AG10803 (cell line): ENCODE measurements at places on chromosomes 2 and 18.

DNA sequence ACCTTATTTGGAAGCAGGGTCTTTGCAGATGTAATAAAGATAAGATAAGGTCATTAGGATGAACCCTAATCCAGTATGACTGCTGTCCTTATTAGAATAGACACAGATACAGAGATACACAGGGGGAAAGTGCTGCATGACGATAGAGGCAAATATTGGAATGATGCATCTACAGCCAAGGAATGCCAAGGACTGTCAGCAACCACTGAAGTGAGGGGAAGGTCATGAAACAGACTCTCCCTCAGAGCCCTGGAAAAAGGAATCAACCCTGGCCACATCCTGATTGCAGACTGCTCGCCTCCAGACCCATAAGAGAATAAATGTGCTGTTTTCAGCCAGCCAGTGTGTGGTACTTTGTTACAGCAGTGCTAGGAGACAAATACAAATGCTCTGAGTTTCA, 14.8 kb downstream of the TMEM237 start:
- DNase-seq = peak; percentile 62

GRCh38 chr2:73892631-73893329, at the start of gene ACTG2:
Gene ACTG2, plus strand, starts transcription at chr2:73893008. Its CDS starts 8,304 bp downstream, at chr2:73901312.
- DNase-seq = no peak

DNA sequence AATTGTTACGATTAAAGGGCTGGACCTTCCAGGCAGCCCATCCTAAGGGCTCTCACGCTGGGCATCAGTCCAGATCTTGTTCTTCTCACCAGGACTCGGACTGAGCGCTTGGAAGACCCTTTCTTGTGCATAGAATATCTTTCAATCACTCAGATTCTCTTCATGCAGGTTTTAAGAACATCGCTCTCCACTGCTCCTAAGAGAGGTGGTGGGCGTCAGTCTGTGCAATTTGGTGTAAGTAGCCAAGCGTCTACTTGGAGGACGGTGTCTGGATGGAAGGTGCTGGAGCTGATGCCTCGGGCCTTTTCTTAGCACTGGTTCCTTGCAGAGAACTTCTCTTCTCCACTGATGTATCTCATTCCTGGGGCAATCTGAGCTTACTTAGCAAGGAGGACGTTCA, 68.7 kb downstream of the ASB1 start:
- no peak for DNase-seq

DNA sequence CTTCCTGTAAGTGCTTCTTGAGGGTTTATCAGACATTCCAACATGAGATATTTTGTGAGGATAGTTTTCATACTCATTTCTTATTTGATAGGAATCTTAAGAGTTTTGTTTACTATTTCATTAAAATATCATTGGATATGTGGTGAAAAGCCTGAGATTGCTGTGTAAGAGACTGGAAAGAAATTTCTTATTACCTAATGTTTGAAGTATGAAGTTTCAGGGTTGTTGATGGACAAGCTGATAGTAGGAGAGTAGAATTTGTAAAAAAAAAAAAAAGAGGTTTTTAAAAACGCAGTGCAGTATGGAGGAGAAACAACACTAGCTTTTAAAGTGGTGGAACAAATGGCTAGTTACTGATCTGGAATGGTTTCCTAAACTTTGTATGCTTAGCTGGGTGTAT, 7.7 kb downstream of the EPB41L5 start:
- no peak for DNase-seq

GRCh38 chr2:240135706-240136012, 446 bp downstream of the COPS9 start:
- no peak for DNase-seq

GRCh38 chr2:138023298-138023697, 59.0 kb downstream of the HNMT start:
- DNase-seq = no peak

DNA sequence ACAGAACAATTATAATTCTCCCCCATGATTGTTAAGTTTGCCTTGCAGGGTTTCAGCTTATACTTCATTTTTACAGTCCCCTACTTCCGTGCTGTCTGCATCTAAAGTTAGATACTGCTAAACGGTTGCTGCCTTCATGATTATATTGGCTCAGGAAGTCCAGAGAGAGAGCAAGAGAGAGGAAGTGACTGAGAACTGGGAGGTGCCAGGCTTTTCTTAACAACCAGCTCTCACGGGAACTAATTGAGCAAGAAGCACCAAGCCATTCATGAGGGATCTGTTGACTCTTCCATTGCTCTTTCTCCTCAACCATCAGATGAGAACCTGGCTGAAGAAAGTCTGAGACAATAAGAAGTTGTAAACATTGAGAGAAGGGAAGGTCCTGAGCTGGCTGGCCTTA, 125.5 kb upstream of the SIX2 start:
- DNase-seq = peak; percentile 38

DNA sequence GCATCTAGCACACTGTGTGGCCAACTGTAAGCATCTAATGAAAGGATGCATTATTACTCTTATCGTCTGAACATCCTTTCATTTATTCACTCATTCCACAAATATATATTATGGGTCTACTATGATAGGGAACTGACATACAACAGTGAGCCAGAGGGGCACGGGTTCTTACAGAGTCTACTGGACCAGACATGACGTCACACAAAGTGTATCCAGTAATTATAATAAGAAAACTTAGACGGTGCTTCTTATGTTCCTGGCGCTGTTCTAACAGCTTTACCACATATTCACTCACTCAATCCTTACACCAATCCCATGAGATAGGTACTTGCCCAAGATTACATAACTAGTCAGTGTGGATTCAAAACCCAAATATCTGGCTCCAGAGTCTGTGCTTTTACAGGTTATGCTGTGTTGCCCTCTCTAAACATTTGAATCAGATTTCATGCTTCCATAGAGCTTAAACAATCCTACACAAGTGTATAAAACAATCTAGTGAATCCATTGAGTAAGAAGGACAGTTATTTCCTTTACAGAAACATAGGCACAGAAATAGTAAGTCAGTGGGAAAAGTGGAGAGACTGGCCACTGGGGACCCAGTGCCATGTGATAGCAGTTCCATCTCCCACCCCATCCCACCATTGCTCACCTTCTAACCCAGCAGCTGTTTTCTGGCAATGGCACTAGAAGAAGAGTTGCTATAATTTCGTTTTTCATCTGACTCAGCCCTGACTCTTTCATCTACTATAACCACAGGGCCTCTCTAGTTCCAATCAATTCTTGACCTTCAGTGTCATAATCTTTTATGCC, 24.2 kb upstream of the ARL5A start:
- no peak for DNase-seq

DNA sequence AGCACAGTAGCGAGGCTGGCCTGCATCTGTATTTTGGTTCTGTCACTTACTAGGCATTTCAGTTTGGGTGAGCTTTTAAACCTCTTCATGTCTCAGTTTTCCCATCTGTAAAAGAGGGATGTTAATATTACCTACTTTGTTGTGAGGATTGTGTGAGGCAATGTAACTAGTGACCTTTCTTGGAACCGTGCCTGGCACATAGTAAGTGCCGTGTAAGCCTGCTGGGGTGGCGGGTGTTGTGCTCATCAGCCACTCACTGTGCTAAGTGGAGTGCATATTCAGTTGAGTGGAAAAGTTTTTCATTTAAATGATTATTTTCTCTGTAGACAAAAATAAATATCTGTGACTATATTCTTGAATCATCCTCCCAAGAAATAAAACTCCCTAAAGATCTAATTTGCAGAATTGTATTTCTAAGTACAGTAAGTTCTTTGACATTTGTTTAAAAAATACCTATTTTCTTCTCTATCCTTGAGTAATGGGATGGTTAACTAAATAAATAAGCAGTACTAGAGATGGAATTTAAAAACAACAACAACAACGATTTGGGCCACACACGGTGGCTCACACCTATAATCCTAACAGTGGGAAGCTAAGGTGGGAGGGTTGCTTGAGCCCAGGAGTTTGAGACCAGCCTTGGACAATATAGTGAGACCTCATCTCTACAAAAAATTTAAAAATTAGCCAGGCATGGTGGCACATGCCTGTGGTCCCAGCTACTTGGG, 56.7 kb downstream of the MALT1 start:
- peak; percentile 7 for DNase-seq

GRCh38 chr18:35264409-35264808, 23.6 kb downstream of the ZNF397 start:
- no peak for DNase-seq

- DNase-seq = peak; percentile 39
Measured at GRCh38 chr2:198441246-198441645, 636.9 kb downstream of the PLCL1 start.

- DNase-seq = no peak
Measured at GRCh38 chr2:172488556-172488955, 61.2 kb downstream of the ITGA6 start.

DNA sequence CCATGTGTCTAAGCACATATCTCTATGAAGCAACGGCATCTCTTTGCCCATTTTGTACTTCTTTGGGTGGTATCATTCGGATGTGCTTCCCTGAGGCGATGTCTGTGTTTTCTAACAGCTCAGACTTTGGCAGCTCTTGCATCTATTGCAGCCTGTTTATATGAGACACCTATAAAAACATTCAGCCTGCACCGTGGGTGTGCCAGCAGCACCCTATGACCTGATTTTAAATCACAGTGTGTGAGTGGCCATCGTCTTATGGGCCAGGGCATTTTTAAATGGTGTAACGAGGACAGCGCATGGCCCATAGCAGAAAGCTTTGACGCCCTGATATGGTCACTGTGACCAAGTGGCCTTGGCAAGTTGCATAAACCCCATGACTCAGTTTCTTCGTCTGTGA, 12.9 kb downstream of the NPAS2 start:
- no peak for DNase-seq

- DNase-seq = peak; percentile 25
Measured at GRCh38 chr2:227472265-227473121, 537 bp downstream of the AGFG1 start.

DNA sequence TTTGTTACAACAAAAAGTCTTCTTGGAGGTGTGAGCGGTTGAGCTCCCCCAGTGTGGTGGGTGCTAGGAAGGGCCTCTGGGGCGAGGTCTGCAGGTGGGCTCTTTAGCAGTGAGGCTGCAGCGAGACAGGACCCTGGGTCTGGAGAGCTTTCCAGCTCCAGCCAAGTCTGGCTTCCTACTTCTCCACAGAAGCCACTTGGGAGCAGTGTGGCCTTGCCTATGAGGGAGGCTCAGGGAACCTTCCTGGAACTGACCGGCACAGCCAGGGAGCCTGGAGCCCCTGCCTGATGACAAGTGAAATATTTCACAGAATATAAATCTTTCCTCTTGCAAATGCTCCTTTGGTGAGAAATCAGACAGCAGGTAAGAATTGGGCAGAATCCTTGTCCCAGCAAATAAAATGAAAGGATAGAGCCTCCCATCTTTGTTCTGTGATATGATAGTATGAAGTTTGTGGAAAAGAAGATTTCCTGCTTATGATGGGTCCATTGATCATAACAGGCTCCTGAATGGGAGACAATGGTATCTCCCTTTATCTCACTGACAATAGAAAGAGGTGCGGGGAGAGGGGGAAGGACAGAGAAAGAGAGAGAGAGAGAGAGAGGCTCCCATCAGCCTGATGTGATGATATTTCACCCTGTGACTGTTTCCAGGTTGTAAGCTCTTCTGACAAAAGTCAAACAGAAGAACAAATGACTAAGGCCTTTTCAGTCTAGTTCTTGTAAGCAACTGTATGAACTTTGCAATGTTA, 289.8 kb upstream of the SPRED2 start:
- DNase-seq = peak; percentile 20

- DNase-seq = peak; percentile 50
Measured at GRCh38 chr18:21997207-21998143, 171.9 kb upstream of the GATA6 start.

- no peak for DNase-seq
Measured at GRCh38 chr18:51425475-51425874, 228.0 kb upstream of the MEX3C start.

GRCh38 chr2:6823111-6823510, 42.6 kb downstream of the CMPK2 start:
- DNase-seq = peak; percentile 69

GRCh38 chr2:128876986-128877983, 558.6 kb upstream of the HS6ST1 start:
- DNase-seq = no peak

- DNase-seq = no peak
Measured at GRCh38 chr2:128717758-128718710, 399.4 kb upstream of the HS6ST1 start.

- DNase-seq = peak; percentile 27
Measured at GRCh38 chr2:113167115-113167932, 6.4 kb upstream of the PSD4 start.

GRCh38 chr2:120637847-120638246, 97.8 kb upstream of the GLI2 start:
- DNase-seq = no peak

GRCh38 chr2:231212329-231212845, 14.0 kb downstream of the ARMC9 start:
- DNase-seq = no peak

DNA sequence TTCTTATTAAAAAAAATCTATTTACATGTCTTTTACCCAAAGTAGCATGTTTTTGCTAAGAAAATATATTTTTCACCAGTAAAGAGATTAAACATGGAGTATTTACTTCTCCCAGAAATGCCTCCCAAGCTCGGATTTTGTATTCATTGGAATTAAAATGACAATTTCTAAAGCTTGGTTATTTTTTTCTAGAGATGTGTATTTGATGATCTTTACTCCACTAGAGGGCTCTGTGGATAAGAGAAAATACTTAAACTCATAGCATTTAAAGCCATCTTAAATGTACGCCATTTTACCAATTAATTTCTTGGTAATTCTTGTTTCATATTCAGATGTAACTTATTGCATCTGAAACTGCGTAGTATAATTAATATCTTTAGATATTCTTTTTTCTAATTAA, 461.4 kb downstream of the GALR1 start:
- DNase-seq = no peak

GRCh38 chr2:27805180-27805579, 33.7 kb downstream of the MRPL33 start:
- DNase-seq = no peak

GRCh38 chr18:46315161-46315560, 211.0 kb downstream of the HAUS1 start:
- no peak for DNase-seq

DNA sequence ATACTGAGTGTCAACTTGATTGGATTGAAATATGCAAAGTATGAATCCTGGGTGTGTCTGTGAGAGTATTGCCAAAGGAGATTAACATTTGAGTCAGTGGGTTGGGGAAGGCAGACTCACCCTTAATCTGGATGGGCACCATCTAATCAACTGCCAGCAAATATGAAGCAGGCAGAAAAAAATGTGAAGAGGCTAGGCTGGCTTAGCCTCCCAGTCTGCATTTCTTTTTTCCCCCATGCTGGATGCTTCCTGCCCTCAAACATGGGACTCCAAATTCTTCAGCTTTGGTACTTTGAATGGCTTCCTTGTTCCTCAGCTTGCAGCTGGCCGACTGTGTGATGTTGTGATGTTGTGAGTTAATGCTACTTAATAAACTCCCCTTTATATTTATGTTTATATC, 577.4 kb downstream of the CPS1 start:
- no peak for DNase-seq

DNA sequence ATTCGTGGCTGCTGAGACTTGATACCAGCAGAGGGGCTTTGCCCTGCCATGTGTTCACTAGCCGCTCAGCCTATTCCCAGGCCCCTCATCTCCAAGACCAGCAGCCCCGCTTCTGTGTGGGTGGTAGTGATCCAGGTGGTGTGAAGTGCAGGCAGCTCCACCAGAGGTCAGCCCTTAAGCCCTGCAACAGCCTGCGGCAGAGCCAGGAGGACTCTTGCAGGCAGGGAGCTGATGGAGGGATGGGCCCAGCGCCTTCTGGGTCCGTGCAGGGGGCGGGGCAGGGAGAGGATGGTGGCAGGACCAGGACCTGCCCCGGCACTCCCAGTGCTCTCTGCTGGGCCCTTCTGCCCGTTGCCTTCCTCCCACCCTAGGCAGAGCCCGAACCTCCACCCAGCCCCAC, 162.0 kb downstream of the SH3BP4 start:
- no peak for DNase-seq

GRCh38 chr2:71224457-71224856, 2.4 kb downstream of the PAIP2B start:
- DNase-seq = no peak
